GM18507 (cell line): ENCODE measurements at places on chromosomes 6 and 20.

DNA sequence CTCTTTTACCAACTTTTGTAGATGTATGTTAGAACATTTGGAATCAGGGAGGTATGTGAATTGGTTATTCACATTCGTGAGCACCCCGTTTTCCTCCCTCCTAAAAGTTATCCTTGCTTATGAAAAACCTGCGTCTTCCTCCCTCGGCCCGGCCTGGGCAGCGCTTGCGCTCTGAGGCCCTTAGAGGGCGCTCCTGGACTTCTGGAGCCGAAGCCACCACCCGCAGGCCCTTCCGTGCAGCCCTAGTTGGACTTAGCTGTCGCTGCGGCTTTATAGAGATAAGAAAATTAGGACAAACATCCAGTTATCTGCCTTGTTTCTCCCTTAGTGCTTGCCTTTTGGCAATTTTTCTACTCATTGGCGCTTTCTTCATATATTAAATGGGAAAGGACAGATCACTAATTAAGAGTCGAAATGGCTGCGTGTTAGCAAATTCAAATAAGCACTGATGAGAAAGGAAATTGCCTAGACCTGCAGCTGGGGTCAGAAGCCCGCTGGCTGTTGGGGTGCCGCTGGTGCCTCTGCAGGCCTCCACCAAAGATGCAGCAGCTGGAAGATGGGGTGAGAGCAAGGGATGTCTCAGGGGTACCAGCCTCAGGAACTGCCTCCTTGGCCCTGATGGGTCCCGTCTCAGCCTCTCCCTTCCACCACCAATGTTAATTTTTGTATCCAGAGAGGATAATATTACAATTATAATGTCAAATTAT lies 5.2 kb downstream of the FNDC1 start:
- peak; percentile 45 for DNase-seq

DNA sequence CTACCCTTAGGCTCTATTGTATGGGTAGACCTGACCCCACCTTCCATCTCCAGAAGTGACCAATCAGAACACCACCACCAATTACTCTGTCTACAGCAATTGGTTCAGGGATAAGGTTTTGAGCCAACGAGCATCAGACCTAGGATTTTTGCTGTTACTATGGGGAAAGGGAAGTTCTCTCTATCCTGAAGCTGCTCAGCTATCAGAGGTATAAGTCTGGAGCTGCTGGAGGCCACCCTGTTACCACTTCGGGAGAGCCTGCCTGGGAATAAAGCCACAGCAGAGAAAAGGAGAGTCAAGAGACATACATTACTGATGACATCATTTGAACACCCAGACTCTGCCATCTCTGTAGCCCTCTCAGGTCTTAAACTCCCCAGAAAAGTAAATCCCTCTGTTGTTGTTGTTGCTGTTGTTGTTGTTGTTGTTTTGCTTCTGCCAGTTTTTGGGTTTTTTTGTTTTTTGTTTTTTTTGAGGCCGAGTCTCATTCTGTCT lies 94.5 kb downstream of the PREX1 start:
- DNase-seq, result no peak

GRCh38 chr6:39074486-39074885 lies 25.9 kb downstream of the GLP1R start:
- no peak for DNase-seq

- DNase-seq, result no peak
Observed at GRCh38 chr6:24451581-24452388, 37.6 kb downstream of the GPLD1 start.

- DNase-seq, result no peak
Observed at GRCh38 chr6:142523515-142524375, 221.9 kb downstream of the ADGRG6 start.

- no peak for DNase-seq
Observed at GRCh38 chr20:32463642-32464400, 105.7 kb downstream of the ASXL1 start.

DNA sequence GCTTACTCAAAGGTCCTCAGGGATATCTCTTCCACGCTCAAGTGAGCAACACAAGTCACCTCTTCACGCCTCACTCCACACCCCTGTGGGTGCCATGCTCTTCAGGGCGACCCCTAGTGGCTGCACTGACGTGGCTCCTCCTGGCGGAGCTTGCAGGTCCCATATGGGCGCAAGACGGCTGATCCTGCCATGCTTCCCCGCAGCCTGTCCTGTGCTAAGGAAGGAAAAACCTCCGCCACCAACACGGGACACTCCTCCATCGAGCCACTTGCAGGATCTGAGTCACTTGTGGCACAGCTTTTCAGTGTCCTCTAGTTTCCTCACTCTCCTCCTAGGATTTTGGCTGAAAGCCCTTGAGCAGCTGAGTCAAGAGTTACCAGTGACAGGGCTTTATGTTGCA lies 90.7 kb downstream of the KHDC1L start:
- no peak for DNase-seq

DNA sequence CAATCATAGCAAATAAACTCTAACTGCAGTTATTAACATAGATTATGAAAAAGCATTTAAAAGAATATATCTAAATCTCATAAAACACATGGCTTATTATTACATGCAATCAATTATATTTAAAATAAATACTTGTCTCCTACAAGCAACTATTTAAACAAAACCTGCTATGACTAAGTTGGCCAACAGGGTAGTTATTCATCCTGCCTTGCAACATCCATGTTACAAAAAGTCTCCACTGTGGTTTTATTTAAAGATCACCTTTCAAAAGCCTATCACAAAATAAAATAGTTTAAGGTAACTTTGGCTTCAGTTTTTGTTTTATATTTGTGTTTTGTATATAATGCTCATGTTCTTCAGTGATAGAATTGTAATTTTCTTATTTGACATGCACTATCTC lies 1127.0 kb upstream of the MAP3K7 start:
- DNase-seq, result no peak

DNA sequence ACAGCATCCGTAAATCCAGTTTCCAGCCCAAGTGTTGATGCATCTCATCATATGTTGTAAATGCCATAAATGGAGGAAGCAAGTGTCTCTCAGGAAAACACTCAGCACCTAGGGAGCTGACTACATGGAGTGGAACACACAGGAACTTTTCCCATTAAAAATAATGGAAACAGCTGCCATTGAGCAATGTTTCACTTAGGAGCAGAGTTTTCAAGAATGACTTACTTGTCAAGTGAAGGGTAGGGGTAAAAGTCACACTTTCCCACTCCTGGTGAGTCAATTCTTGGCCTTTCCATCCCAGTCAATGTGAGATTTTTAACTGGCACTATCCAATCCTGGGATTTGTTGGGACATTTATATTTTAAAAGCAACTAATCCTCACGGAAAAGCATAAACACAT lies 119.4 kb upstream of the ASF1A start:
- DNase-seq, result no peak

GRCh38 chr6:38387461-38387860 lies 252.3 kb downstream of the BTBD9 start:
- DNase-seq, result no peak

DNA sequence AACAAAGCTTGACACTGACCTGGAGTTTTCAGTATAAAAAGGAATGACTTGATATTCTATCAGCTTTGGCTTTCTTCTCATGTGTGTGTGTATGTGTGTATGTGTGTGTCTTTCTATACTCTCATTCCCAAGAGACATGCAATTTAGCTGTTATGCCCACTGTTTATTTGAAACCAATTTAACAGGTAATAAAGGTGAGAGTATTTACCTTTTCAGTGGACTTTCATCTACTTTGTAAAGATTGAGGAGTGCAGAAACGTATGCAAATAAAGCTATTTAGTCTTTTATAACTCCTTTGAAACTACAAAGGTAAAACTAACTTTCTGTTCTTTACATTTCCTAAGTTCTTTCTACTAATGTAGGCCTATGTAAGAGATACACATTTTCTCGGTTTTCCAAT lies 103.5 kb upstream of the HS3ST5 start:
- DNase-seq, result no peak

DNA sequence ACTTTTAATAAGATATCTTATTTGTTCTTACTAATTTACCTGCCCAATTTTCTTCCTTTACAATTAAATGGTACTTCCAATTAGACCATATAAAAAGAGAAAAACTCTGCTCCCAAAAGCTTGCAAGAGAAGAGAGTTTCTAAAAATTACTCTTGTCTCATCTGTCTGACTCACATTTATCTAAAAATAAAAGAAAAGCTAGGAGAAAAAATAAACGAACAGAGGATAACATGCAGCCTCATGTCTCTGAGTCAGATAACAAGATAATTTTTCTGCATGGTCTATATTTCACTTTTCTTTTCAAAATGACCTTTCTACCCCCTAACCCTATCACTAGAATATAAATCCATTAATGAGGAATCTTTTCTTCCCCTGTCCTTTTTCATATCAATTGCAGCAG lies 127.2 kb upstream of the TCF21 start:
- no peak for DNase-seq

DNA sequence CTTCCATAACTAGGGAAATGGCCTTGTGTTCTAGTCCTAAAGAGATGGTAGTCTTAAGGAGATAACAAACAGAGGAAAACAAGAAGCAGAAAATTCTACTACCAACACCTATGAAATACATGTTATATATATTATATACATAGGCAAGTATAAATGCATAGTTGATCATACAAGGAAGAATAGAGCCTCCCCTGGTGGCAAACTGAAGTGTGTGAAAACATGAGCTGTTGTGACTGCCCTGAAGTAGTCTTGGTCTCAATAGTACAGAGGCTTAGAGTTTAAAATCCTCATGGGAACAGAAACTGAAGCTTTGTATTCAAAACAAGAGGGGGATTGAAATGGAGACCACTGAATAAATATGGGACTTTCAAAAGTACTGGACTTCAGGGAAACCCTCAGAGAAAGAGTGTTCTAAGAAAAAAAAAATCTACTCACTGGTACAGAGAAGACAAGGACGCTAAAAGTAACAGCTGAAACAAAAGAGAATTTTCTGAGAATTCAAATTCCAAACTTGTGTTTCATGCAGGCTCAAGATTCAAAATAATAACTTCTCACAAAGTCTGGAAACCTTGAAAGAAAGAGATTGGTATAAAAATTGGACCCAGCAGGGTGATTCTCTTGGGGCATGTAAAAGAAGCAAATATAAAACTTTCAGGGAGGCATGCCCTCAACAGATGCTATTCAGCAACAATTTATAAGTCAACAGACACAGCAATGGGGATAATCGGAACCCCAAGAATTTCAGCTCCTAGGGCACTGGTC lies 59.7 kb upstream of the SAMD3 start:
- DNase-seq, result no peak

- DNase-seq, result no peak
Observed at GRCh38 chr6:55895972-55896730, 20.8 kb upstream of the BMP5 start.

- no peak for DNase-seq
Observed at GRCh38 chr20:58877050-58877975, 24.8 kb downstream of the GNAS start.

DNA sequence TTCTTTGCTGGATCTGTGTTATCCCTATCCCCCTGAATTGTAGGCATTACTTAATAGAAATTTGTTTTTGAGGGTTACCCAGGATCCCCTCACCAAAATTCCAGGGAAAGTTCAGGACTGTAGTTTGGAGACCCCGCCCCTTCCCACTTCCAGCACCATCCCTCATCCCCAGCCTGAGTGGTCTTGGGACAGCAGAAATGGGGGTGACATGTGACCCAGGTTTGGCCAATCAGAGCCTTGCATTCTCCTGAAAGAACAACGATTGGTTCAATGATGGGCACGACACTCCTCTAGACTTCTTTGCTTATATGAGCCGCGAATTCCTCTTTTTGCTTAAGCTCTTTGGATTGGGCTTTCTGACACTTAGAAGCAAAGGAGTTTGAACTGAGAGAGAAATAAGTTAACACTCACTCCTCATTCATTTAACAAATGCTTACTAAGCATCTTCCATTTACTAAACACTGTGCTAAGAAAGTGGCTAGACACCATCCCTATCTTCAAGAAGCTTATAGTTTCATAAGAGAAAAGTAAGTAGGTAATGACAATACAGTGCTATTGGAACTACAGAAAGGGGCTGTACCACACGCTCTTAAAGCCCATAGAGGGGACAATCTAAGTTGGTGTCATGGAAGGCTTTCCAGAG lies 24.9 kb upstream of the PAQR8 start:
- DNase-seq, result no peak
